Memory B cell (primary cell): ENCODE measurements at places on chromosomes 16 and 17.

DNA sequence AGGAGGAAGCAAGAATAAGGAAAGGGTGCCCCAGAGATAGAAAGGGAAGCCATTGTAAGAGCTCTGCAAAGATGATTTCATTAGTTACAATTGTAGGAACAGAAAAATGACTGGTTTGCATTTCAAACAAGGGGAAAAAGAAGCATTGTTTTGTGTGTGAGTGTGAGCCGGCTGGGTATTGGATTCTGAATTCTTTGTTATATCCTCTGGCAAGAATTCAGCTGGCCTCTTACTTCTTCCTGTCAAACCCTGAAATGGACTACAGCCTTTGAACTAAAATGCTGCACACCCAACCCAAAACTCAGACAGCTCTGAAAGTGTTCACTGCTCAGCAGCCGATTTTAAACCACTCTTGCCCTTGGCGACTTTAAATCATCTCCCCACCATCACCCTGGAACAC is 461.3 kb downstream of the PMP22 start:
- no peak for DNase-seq

- no peak for DNase-seq
Observed at GRCh38 chr16:301235-301634, 18.3 kb downstream of the PDIA2 start.

GRCh38 chr16:49503256-49504022 is 129.8 kb downstream of the C16orf78 start:
- DNase-seq, result no peak

GRCh38 chr16:67082100-67082499 is 27.6 kb upstream of the PHAF1 start:
- DNase-seq, result no peak

GRCh38 chr16:69926241-69926640 is 24.9 kb upstream of the CLEC18A start:
- no peak for DNase-seq

DNA sequence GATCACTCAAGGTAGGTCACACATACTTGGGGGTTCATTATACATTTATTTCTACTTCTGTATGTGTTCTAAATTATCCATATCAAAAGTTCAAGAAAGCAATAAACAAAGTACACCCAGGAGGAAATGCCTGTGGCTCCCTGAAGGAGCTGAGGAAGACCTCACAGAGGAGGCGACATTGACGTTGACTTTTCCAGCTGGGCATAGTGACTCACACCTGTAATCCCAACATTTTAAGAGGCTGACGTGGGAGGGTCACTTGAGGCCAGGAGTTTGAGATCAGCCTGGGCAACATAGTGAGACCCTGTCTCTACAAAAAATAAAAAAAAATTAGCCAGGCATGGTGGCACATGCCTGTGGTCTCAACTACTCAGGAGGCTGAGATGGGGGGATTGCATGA is 16.3 kb downstream of the ITGAD start:
- no peak for DNase-seq
